ENCODE measurements at places on chromosomes 7 and 10. TPM values are rescaled to one million over a fixed set of nuclear protein-coding genes. Genes with fewer than 3 reads are reported as not detected.

GRCh38 chr7:134844200-134844599 is 64.8 kb downstream of the CALD1 start:
- no peak for DNase-seq

DNA sequence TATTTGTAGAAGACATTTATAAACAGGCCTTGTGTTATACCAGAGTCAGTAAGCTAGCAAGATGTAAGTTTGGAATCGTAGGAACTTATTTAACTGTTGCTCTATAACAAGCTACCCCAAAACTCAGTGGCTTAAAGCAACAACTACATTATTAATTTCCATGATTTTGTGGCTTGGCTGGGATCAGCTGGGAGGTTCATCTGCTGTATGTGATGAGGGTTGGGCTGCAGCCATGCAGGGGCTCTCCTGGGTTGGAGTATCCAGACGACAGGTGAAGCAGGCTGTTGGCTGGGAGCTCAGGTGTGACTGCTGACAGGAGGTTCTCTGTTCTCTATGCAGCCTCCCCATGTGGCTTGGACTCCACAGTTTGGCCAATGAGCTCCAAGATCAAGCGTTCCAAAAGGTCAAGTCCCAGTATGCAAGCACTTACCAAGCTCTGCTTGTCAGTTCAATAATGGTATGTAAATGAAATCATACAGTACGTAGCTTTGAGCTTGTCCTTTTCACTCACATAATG is 52.4 kb downstream of the GPR26 start:
- no peak for DNase-seq

DNA sequence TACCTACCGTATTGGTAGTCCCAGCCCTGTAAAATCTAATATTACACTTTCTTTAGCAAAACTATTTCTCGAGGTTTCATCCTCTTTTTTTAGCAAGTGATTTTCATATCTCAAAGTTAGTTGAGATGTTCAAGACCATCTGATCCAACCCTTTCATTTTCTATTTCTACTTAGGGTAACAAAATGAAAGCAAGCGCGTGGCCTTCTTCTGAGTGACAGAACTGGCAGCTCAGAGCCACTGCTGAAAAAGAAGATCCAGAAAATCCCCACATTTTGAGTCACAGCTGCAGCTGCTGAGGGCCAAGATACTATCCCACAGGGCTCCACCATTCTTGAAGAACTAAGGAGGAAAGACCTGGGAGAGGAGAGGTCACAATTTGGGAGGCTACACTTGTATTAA is 24.8 kb upstream of the ZNF800 start:
- DNase-seq, result no peak

DNA sequence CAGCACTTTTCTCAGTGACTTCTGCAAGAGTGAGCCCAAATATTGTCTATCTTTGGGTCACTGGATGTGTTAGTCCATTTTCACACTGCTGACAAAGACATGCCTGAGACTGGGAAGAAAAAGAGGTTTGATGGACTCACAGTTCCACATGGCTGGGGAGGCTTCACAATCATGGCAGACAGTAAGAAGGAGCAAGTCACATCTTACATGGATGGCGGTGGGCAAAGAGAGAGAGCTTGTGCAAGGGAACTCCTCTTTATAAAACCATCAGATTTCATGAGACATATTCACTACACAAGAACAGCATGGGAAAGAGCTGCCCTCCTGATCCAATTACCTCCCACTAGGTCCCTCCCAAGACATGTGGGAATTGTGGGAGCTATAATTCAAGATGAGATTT is 6.1 kb upstream of the HSPA12A start:
- DNase-seq, result no peak

GRCh38 chr7:34096198-34096651 is 190.9 kb downstream of the BMPER start:
- no peak for DNase-seq

- DNase-seq, result no peak
Observed at GRCh38 chr7:2619116-2619515, 12.7 kb upstream of the TTYH3 start.

DNA sequence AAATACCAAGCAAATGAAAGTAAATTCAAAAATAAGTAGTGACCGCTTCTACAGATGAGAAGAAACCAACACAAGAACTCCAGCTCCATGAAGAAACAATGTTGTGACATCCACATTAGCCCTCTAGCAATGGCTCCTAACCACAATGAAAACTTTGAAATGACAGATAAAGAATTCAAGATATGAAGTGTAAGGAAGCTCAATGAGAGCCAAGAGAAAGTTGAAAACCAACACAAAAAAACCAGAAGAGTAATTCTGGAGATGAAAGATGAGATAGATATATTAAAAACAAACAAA is 68.2 kb upstream of the DDC start:
- no peak for DNase-seq

DNA sequence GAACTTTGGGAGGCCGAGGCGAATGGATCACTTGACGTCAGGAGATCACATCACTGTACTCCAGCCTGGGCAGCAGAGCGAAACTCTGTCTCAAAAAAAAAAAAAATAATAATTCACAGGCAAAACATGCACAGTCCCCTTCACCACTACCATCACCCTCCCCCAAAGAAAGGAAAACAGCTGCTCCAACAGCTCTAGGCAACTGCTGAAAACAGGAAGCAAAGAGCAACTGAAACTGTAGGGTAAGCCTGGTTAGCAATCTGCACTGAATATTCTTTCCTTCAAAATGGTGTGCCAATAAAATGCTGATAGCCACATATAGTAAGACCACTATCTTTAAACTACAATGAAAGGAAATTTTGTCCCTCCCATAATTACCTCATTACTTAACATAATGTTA is 11.8 kb downstream of the NT5C2 start:
- peak; percentile 25 for DNase-seq

DNA sequence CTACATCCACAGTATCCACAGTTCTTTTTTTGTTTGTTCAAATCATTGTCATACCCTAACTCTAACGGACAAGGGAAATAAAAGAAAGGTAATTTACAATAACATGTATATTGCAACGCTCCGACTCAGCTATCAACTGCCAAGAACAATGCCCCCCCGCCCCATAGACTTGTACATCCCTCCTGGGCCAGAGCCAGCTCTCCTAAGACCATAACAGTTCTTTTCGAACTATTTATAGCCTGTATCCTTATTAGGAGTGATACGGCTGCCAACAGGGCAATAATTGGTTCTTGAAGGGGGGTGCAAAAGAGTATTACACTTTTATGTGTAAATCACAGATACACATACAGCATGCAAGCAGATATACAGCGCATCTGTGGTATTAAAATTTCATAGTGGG is 495.7 kb downstream of the GALNT17 start:
- no peak for DNase-seq

- DNase-seq, result no peak
Observed at GRCh38 chr10:116183733-116184511, 89.1 kb downstream of the GFRA1 start.

DNA sequence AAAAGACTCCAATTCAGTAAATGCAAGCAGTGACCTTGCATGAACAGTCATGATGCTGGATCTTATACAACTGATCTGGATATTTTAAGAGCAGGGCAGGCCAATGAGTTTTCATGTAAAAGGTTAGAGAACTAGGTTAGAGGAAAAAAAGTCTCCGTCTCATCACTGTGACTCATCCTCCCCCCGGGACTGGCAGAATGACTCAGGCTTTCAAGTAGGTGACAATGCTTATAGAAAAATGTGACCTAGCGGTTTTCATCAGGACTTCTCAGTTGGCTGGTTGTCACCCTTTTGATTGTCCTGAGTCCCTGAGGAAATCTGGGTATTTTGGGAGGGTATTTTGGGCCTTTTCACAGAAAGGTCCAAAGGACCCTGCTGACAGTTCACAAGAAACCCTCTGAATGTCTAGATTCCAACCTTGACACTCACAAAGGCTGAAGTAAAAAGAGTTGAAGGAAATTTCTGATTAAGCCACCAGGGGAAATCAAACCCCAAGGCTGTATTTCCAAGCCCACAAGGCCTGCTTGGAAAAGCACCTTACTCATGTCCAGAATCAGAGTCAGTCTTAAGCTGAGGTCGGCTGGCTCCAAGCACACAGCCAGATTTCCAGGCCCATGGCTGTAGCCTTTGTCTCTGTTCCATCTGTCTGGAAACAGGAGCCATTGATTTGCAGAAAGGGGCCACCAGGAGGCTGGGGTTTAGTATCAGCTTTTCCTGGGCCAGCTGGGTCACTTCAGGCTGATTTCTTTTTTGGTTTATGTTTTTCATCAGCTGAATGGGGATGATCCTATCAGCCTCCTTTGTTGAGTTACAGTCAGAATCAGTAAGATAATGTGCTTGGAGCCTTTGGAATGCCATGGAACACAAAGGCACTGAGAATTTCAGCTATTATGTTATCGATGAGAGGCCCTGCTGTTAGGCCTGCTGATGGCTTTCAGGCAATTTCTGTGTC is 226.4 kb upstream of the HABP2 start:
- DNase-seq, result no peak

GRCh38 chr7:13875496-13876074 is 113.9 kb downstream of the ETV1 start:
- no peak for DNase-seq

FRMPD2 gene
- polyA plus RNA-seq, result 0.07 TPM

LRRD1 gene
- polyA plus RNA-seq, result 0.64 TPM

FGFBP3 gene
- polyA plus RNA-seq, result 2.4 TPM

DNAH11 gene
- not detected for polyA plus RNA-seq

ZNF775 gene
- 6.0 TPM for polyA plus RNA-seq
